ENCODE measurements at places on chromosomes 6 and 20.
A peak's percentile ranks its signal among the peaks of the same experiment; 100 is the strongest.

DNA sequence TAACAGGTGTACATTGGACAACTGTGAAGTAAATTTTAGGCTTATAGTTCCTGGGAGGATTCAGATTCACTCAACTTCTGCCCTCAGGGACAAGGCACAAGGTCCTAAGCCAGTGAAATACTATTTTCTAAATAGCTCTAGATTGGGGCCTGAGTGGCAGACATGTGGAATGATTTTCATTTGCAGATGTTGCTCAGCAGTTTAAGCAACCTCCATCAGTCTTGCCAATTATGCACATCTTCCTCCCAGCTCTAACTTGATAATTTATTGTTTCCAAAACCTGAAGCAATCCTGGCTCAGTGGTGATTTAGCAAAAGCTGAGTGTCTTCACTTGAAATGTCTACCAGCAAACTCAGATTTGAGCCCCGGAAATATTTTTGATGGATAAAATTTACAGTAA, 116.2 kb downstream of the SCP2D1 start:
- no peak for DNase-seq

DNA sequence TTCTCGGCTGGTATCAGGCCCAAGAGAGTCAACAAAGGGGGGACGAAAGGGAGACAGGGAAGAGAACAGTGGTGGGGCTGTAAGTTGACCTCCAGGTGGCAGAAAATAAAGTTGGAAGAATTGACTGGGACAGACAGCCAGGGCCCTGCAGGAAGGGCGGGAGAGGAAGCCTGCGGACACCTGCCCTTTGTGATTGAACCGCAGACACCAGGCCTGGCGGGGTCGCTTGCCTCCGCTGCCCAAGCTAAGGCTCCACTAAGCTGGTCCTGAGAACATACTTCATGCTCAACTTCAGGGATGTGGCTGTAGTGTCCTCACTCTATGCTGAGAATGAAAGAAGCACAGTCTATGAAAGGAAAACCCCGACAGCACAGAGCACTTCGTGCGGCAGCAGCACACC, 53.8 kb downstream of the RPP40 start:
- no peak for DNase-seq

DNA sequence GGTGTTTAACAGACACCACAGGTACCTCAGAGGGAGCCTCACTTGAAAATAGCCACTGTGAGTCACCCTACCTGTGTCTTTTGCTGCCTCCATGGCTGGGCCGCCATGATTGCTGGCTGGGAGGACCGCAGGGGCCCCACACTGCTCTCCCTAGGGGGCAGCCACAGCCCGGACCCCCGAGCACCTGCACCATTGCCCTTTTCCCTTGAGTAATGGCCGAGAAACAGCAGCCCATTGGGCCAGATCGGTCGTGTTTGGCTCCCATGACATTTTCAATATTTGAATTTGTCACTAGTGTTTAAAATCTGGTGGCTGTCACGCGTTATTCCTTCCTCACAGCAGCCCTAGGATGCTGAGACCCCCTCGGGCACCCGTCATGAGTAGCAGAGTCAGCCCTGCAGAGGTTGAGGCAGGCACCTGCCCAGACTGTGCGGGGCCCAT, 6.7 kb downstream of the ZBP1 start:
- DNase-seq = no peak

- DNase-seq = no peak
Observed at GRCh38 chr6:40163924-40164323, 229.7 kb upstream of the MOCS1 start.

DNA sequence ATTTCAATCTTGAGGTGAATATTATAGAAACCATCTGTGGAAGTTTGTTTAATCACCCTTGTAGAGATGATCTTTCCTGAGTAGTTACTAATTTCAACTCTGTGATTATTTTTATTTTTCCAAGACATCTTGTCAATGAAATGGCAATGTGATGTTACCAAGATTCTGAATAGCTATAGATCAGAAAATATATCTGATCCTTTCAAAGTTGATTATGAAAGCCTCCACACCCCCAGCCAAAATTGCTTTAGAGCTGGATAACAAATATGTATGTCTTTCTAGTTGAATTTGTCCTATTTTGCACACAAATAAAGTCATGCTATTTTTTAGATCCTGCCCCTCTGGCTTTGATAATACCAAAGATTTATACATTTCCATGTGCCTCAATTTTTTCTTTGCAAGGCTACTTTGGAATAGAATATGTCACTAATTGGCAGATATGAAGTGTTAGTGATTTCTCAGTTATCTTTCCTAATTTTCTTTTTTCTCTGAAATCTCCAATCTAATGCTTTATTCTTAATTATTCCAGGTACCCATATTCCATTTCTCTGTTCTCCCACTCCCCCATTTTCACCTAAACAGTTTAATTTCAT, 5.0 kb downstream of the SIM1 start:
- no peak for DNase-seq

DNA sequence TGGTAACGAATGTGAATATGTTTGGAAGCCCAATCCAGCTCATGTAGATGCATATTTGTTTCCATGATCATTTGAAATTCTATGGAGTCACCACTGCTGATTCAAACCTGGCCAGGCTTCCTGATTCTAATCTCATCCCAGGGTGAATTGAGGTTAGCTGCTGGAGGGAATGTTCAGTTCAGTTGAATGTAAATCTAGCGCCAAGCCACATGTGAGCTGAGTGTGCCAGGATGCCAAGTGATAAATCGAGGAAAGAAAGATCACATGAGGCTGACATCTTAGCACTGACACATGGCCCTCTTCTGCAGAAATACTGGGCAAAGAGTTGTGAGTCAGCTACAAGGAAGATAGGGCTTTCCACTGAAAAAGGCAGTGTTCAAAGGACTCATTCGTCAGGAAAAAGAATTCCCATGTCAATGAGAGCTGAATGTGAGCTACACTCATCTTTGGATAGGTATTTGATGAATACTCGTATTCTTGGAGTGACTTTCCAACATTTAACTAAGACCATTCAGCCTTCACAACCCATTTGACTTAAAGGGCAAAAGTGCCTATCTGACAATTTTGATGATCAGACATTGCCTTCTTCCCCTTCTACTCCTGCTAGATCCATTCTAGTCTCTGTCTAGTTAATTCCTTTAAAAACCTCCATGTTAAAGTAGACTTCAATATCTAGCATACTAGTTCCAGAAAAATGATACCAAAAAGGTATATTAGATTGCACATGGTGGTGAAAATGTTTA, 172.1 kb downstream of the MTFR2 start:
- no peak for DNase-seq

DNA sequence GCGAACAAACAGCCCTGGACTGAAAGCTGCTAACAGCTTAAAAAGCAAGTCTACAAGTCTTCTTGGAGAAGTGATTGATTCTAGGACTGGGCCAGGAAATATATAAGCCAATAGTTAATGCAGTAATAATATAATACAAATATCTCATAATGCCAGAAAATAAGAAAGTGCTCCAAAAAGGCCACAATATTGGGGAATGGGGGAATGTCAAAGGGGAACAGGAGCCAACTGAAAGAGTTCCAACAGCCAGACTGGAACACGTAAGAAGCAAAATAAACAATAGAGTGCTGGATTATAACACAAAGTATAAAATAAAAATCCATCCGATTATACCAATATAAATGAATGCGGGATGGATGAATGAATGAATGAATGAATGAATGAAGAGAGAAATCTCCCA, 295.8 kb downstream of the NRN1 start:
- DNase-seq = no peak

DNA sequence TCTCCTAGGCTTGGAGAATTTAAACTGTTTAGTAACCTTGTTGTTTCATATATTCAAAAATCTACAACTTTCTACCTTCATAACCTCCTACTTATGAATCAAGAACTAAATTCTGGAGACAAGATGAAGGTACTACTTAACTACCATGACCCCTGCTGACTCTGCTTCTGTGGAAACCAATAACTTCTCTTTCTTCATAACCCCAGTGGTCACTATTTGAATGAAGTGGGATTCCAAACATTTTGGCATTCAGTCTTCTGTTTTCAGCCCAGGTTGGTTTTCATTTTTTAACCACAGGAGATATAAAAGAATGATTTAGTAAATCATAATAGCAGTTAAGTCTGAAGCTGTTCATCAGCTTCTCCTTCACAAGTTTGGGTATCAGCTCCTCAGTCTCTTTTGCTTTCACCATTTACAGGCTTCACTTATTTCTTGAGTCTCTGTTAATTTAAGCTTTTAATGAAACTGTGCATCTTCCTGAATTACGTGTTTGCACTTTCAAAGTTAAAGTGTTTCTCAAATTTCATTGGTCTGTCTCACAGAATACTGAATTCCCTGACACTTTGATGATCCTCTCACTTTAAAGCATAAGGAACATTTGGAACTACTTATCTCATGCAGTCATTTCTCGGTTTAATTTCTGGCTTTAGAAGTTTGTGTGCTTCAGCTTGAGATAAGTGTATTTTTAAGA, 9.5 kb downstream of the SENP6 start:
- DNase-seq = no peak

GRCh38 chr6:116200619-116201249, 53.1 kb downstream of the TSPYL4 start:
- no peak for DNase-seq

DNA sequence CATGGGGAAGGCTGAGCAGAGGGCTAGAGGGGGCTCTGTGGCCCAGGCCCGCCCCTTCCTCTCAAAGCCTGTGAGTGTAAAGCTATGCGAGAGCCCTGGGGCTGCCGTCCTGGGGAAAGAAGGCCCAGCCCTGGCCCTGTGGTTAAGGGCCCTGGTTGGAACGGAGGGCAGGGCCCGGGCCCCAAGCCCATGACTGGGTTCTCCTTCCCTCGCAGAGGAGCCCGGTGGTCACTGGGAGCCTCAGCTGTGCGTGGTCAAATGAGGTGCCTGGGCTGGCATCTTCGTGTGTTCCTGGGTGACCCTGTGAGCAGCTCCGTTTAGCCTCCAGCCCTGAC, 56.0 kb downstream of the SMOC2 start:
- DNase-seq = no peak

- DNase-seq = no peak
Observed at GRCh38 chr20:35319871-35320197, 27.6 kb upstream of the FAM83C start.

GRCh38 chr20:20979934-20980333, 126.2 kb downstream of the LINC00237 start:
- DNase-seq = no peak

- no peak for DNase-seq
Observed at GRCh38 chr6:45491048-45491735, 113.5 kb upstream of the SUPT3H start.

DNA sequence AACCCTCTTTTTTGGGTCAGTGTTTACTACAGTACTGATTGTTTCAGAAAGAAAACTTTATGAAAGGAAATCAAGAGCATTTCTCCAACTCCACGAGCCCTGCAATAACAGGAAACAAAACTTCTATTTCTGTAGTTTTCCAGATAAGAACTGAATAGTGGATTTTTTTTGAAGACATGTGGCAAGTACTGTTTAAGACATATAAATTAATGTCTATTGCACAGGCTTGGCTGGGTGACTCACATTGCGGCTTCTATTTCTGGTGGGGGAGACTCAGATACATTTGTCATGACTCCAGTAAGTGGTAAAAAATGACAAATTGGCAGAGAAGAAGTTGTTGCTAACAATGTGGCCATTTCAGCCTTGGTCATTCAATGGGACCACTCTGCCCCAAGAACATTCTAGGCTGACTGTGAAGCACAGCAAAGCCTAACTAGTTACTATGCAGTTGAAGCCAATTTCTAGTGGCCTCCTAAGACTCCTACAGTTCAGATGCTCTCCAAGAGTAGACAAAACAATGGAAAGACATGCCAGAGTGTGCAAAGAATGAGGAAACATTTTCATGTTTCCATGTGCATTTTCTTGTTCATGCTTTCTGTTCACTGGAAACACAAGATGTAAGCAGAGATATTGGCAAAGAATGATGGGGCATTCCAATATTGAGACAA, 200.9 kb downstream of the EDN1 start:
- DNase-seq = peak; percentile 21

- DNase-seq = no peak
Observed at GRCh38 chr6:38182426-38182825, 362.9 kb downstream of the ZFAND3 start.

DNA sequence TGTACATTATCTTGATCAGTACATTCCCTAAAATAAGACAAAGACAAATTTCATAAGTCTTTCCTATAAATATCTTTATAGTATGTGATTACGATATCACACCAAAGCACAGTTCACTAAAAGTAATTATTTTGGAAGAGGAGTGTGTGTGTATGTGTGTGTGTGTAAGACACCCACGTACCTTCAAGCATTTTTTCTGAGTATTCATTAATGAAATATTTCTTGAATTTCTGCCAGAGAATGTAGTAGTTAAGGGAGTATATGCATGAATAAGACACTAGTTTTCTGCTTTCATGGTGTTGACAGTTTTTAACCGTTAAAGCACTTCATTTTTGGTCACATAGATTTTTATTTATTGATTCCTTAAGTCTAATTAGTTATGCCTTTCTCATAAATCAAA, 36.8 kb downstream of the MANEA start:
- no peak for DNase-seq

DNA sequence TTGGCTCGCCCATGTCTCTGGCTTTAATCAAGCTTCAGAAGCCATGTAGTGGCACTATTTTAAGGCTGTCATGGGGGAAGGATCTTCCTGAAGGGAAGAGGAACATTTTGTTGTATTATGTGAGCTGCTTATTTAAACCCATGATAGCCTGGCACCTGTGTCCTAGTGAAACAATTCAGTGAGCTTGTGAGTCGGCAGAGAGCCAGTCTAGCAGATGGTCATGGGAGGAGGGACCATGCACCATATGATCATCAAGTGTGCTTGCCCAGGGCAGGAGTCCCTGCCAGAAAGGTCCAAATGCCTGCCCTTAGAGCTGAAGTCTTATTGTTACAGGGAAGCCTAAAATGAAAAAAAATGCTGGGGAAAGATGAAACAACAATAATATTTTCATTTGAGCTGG, 132.9 kb downstream of the PRDM13 start:
- no peak for DNase-seq

GRCh38 chr6:52162940-52163908, 23.0 kb upstream of the IL17A start:
- no peak for DNase-seq

- no peak for DNase-seq
Observed at GRCh38 chr6:101845172-101845571, 451.7 kb downstream of the GRIK2 start.

DNA sequence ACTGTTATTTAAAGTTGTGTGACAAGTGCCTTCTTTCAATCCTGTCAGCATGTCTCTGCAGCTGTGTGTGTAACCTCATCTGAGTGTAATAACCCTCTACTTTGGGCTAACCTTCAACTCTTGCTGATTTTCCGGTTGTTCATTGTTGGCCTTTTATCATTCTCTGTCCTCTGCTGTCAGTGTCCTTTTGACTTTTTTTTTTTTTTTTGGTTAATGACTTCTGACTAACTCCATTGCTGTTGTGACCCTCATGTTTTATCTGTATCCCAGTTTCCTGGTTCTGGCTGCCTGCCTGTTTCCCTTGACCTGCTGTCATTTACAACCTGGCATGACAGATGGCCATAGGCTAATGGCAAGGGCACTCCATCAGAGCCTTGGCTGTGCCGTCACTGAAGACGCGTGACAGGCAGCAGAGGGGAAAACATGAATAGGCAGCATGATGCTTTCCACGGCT, 145.7 kb upstream of the MAN1A1 start:
- no peak for DNase-seq

GRCh38 chr6:32058511-32058963, 20.3 kb downstream of the CYP21A2 start:
- no peak for DNase-seq

Data from stimulated activated CD4-positive, alpha-beta T cell treated with anti-CD3 and anti-CD28 coated beads, Interleukin-2, amount 100 ng/mL, for 24 hours (primary cell).